HL-60 (cell line): ENCODE measurements at places on chromosomes 7 and 10.

DNA sequence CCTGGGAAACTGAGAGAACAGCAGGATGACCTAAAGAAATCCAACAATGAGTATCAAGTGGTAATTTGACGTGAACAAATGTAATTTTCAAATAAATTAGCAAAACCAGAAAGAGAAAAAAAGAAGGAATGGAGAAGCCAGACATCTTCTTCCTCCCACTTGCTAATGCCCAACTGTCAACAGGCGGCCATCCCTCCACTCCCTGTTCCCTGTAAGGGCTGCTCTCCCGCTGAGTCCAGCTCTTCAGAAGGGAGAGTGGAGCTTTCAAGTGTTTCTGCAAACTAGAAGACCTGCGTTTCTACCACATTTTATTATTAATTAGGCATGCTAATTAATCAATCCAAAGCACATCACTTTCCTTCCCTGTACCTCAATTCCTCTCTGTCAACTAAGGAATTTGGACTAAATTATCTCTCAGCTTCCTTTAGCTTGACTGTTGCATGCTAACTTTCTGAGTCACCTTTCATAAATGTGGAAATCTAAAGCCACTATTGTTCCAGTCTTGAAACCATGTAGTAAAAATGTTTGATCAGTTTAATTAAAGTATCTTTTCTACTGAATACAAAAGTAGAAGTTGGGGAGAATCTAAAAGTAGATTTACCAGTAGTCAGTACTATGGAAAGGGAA is 48.4 kb upstream of the CUL1 start:
- no peak for DNase-seq

- DNase-seq, result no peak
These were observed 11.0 kb downstream of the SAMD8 start for GRCh38 chr10:75122505-75122904.

DNA sequence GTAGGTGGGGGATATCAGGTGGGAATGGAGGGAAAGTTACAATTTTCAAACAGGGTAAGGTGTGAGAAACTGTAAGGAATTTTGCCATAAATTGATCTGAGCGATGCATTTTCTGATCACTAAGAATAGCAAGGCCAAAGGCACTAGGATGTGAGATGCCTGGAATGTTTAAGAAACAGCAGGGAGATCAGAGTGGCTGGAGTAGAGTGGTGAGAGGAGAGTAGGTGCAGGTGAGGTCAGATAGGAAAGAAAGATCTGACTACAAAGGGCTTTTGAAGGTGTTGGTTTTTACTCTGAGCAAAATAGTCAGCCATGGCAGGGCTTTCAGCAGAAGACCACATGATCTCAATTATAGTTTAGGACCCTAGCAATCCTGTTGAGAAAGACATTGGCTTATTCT is 55.0 kb downstream of the HDAC9 start:
- DNase-seq, result no peak

GRCh38 chr7:26192485-26193087 is 8.0 kb downstream of the HNRNPA2B1 start:
- no peak for DNase-seq

DNA sequence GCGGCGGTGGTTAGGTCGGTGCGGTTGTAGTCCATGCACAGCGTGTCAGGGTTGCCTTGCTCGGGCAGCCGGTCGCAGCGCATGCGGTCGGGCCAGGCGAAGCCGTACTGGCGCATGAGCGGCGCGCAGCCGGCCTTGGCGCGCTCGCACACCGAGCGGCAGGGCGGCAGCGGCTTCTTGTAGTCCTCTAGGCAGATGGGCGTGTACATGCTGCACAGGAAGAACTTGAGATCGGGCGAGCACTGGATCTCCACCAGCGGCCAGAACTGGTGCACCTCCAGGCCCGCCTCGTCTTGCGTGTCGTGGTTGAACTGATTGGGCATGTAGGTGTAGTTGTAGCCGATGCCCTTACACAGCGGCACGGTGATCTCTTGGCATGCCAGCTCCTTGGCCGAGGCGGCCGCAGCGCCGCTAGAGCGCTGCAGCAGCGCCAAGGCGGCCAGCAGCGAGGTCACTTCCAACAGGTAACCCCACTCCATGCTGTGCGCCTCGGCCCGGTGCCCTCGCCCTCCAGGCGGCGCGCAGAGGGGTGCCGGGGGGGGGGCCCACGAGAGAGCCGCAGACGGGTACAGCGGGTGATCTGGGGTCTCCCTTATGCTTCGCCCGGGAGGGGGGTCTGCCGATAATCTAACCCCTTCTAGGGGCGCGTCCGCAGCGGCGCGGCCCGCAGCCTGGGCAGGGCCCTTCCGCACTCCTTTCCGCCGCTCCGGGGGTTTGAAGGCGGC is 983 bp downstream of the FZD8 start:
- peak; percentile 65 for DNase-seq

DNA sequence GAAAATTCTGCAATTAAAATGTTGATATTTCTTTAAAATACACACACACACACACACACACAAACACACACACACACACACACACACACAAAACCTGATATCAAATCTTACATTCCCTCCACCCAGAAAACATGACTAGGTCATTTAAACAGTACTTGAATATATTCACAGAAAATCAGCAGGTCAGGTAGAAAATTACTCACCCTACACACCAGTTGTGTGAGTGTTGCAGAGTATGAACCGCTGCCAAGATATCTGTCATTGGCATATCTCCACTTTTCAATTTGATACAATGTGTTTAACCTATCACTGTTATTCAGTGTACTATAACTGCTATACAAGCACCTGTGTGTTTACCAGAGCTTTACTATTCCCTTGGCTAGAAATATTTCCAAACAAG is 283.6 kb upstream of the LRRTM3 start:
- no peak for DNase-seq

GRCh38 chr7:70456719-70457118 is 675.2 kb upstream of the GALNT17 start:
- DNase-seq, result no peak
